Ascending aorta (tissue), 2 donors: ENCODE measurements at places on chromosomes 1 and 21. TPM values are rescaled to one million over a fixed set of nuclear protein-coding genes. Genes with fewer than 3 reads are reported as not detected.

Gene SIM2
- total RNA-seq: not detected

Gene LCE1D
- total RNA-seq: not detected

DNA sequence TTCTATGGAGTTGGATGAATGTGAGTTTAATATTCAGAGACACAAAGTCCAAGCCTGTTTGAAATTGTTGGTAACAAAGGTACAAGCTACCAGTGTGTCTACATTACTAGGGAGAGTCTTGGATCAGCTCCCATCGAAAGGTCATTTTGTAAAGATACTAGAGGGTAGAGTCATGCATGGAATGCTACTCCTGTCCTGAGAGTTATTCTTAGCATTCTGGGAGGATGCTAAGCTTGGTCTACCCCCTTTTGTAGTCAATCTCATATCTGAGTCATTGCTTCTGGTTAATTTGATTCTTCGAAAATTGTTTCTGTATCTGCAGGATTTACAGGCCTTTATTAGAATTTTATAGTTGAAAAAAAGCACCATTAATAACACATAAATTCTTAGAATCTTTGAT is 240.2 kb downstream of the ST6GALNAC3 start:
- DNase-seq: no peak

DNA sequence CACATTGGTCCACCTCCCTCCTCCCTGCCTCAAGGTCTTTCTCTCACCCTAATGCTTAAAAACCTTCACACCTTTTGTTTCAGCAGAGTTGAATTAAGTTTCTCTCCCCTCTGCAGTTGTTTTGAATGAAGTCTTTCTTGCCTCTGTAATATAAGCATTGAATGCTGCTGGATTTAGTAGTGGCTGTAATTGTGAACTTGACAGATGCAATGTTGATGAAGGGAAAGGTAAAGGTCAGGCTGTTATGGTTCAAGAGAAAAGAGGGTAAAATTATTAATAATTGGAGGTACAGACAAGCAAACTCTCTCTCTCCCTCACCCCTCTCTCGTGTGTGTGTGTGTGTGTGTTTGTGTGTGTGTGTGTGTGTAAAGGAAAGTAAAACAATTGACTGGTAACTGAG is 509.8 kb downstream of the AMY1C start:
- DNase-seq: no peak

- no peak for DNase-seq
These were observed 2.3 kb downstream of the UMODL1 start for GRCh38 chr21:42073145-42074099.

- DNase-seq: no peak
These were observed 8.2 kb upstream of the EFHD2 start for GRCh38 chr1:15401391-15402055.

DNA sequence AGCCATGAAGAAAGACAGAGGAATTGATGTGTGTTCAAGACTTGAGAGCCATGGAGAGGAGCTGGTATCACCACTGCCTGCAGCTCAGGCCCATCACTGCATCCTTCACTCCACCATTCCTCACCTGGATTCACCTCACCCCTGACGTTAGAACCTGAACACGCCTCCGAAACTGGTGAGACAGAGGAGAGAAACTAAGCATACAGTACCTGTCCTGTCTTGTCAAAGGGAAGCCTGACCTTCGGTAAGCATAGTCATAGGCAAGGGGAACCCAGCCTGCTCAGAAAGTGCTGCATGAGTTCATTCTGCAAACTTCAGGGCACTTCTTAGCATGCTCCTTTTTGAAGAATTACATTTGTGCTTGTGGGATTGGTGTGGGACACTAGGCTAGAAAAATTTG is 425.8 kb downstream of the DSCAM start:
- DNase-seq: no peak
